ENCODE measurements at places on chromosomes 4 and X.

GRCh38 chr4:42515156-42515884 is 118.0 kb downstream of the SHISA3 start:
- no peak for DNase-seq

- DNase-seq = no peak
Observed at GRCh38 chr4:6280365-6280996, 10.8 kb downstream of the WFS1 start.

GRCh38 chr4:176735300-176735699 is 57.4 kb downstream of the VEGFC start:
- no peak for DNase-seq

- no peak for DNase-seq
Observed at GRCh38 chrX:45719751-45720501, 519.2 kb upstream of the DIPK2B start.

DNA sequence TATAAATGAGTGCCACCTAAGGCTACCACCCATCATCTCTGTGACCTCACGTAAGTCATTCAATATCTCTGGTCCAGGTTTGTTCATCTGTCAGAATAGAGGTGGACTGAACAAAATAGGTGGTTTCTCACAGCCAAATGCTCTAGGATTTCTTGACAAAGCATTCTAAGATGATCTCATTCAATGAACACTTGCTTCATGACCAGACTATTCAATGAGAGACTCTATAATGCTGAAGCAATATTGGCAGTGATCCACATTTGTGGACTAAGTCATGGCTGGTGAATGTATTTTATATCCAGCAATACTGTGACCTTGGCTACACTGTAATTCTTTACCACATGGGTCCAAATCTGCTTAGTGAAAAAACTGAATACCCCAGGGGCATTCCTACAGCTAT is 37.9 kb downstream of the LDB2 start:
- no peak for DNase-seq

- no peak for DNase-seq
Observed at GRCh38 chrX:38923451-38923969, 122.3 kb downstream of the MID1IP1 start.

DNA sequence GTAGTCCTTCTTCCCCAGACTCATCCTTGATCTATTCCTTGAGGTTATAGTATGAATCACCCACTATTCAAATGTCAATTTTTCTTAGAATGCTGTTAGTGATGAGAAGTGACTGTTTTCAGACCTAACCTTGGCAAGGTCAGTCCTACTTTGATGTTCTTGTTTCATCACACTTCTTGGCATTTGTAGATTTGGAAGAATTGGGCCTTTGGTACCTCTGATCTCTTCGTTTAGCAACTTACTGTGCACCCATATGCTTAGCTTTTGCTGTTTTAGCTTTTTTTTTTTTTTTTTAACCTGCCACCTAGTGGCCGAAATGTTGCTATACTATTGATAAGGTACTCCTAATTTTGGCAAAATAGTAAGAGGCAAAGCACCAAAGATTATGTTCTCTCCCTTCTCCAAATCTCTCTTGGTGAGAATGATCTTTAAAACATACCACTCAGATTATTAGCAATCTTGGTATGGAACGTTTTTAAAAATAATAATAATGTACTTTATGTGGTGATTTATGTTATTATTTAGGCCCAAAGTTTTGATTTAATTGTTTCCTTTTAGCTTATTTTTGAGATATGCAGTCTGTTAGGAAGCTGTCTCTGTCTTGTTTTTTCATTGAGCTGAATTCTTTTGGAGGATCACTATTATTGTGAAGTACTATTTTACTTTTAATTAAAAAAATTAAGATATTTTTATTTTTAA is 16.6 kb downstream of the DCK start:
- no peak for DNase-seq

- no peak for DNase-seq
Observed at GRCh38 chrX:137290011-137290410, 256.2 kb upstream of the GPR101 start.

DNA sequence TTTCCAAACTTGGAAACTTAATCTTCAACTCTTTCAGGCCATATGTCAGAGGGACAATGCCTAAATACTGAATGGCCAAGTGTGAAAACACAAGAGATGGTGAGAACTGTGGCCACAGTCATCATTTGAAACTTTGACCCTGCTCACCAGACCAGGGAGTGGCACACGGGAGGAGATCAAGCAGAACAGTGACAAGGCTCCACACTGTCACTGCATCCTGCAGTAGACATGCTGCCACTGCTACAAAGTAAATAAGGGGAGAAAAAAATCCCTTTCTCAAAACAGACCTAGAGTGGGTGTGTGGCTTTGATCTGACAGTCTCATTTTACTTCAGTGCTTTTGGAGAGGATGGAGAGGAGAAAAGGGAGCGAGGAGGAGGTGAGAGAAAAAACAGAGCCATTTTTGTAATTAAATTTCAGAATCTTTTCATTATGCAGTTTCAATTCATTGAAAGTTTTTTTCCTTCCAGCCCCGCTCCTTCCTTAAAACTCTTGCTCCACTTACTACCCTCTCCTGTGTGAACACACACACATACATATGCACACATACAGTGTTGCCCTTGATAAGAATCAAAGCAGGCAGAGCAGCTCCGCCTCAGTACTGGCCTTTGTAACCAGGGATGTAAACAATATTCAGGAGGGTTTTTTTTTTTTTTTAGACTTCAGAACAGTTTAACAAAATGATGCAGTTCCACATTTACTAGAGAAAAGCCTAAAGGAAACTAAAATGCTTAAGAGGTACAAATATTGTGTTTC is 34.4 kb downstream of the NEXMIF start:
- DNase-seq = no peak

DNA sequence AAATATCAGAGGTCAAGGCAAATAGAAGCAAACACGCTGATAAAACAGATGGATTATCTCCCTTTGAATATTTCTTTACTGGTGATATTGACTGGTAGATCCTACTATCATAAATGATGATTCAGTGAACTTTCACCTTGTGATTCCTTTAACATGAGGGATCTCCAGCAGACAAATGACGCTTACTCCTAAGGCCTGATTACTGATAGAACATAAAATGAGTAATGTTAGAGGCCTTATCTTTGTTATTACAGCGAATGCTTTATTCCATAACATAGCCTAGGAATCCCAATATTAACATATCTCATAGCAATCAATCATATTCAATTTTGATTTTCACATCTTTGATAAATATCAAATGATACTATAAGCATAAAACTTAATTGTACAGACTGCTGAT is 152.3 kb downstream of the SLC10A7 start:
- no peak for DNase-seq

- DNase-seq = no peak
Observed at GRCh38 chrX:41684138-41684537, 4.6 kb upstream of the GPR34 start.

GRCh38 chr4:51836549-51836948 is 6.4 kb upstream of the DCUN1D4 start:
- no peak for DNase-seq

GRCh38 chr4:83484500-83485461 is at the start of gene ABRAXAS1:
TSS of gene ABRAXAS1 (minus strand) at chr4:83485100. CDS start at chr4:83485072, 28 bp downstream.
- DNase-seq = peak; percentile 92

DNA sequence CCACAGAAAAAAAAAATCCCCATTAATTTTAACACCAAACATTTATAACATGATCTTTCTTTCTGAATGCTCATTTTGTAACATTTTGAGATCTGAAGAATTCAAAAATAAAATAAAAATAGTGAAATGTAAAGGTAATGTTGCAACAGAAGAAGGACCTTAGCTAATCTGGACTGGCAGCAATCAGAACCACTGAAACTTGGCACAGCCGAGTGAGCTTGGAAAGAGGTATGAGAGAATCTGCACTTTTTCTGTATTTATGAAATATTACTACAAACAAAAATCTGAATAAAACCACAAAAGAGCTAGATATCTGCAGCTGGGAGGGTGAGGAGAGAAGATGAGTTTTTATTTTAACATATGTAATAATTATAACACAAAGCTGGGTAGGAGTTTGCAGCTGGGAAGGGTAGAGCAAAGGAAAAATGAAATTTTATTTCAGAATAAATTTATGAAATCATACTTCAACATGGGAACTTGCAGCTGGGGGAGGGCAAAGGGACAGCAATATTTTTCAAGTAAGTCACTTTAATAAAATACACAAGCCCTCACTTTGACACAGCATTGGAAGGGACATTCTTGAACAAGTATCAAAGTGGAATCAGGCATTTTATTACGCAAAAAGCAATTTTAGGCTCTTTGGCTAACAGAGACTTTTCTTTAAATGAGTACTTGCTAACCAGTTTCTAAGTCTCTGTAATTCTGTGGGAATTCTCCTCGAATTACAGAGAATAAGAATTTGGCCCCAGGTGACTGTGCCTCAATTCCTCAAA is 26.7 kb downstream of the DKK2 start:
- no peak for DNase-seq

DNA sequence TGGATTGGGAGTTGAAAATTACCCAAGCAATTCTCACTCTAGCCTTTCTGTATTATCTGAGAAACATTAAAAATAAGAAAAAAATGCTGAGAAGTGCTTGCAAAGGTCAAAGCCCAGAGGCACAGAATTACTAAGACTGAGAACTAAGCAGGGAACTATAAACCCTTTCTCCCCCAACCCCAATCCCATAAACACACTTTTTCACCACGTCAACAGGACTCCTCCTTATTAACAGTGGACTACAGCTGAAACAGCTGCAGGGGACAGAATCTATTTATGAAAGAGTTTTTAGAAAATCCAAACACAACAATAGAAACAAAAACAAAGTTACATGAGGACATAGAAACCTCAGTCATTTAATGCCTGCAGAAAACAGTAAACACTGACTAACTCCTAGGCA is 984.1 kb downstream of the TRAM1L1 start:
- DNase-seq = no peak

DNA sequence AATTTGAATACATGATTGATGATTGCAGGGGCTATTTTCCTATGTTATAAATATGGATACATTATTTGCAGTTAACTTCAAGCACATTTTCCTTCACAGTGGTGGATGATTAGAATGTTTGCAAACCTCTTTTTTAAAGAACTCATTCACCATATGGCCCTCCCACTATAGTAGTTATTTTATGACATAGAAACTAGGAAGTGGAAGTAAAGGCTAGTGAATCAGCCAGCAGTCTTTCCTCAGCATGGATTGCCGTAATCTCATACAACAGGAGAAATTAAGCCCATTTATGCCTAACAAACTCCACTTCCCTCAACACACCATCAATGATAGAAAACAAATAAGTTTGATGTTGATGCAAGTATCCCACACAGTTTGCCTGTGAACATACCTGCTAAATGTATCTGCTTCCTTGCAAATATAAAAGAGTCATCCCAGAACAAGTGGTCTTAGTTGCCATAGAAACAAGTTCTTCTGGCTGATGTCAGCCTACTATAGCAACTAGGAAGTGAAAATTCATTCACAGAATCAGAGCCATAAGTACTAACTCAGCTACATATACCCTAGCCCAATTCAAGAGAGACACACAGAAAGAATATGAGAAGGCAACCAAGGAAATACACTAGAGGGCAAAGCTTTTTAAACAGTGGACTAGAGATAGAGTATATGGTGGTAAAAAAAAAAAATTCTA is 100.9 kb upstream of the RADX start:
- DNase-seq = no peak

DNA sequence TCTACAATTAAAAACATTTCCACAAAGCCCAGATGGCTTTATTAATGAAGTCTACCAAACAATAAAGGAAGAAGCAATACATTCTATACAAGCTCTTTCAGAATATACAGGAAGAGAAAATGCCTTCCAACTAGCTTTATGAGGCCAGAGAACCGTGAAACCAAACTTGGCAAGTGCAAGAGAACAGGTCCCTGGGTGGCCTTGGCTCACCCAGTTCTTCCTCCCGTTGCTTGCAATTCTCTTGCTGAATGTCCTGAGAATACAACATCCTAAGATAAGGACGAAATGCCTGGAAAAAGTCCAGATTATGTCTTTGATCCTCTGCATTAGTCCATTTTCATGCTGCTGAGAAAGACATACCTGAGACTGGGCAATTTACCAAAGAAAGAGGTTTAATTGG is 204.9 kb downstream of the MAD2L1 start:
- DNase-seq = no peak

DNA sequence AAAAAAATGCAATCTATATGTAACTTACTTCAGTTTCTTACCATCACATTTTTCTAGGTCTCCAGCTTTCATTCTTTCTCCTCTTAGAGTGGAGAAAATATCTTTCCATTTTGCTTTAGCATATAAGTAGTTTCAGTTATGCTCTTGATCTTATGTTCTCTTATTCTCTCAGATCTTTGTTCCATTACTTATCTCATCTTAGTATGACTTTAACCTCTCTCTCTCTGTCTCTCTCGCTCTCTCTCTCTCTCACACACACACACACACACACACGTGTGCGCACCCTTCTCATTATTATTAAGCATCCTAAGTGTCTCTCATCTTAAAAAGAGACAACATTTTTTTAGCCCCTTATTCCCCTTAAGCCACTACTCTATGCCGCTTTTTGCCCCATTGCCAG is 92.8 kb downstream of the FAAH2 start:
- no peak for DNase-seq

- DNase-seq = no peak
Observed at GRCh38 chrX:46278572-46278971, 266.6 kb downstream of the ZNF674 start.

DNA sequence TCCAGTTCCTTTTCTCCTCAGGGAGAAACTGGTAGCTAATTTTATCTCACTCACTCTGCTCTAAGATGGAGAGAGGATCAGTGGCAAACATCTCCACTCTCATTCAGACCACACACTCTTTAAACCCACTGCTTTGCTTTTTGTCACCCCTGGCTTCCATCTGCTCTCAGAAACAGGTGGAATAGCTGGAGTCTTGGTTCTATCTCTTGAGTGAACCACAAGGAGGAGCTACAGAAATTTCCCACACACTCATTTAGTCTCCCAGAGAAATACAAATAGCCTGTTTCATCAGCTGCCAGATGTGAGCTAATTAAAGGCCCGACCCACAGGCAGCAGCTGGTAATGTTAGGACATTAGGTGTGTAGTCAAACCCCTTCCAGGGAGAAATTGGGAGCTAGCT is 96.6 kb downstream of the STPG2 start:
- no peak for DNase-seq

DNA sequence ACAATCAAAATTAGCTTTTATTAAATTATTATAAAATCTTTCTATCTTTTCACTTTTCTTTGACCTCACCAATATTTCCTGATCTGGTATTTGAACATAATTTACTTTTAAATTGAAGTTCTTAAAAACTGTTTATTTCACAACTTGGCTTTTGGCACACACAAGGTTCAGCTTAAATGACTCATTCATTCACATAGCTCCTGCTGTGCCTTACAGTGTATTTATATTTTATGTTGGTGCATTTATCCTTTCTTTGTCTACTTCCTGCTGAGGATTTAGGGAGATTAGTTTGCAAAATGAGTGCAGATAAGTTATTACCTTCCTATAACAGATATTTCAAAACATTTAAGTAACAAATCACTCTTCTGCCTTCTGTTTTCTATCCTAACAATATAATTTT is 430.6 kb downstream of the DTHD1 start:
- no peak for DNase-seq

DNA sequence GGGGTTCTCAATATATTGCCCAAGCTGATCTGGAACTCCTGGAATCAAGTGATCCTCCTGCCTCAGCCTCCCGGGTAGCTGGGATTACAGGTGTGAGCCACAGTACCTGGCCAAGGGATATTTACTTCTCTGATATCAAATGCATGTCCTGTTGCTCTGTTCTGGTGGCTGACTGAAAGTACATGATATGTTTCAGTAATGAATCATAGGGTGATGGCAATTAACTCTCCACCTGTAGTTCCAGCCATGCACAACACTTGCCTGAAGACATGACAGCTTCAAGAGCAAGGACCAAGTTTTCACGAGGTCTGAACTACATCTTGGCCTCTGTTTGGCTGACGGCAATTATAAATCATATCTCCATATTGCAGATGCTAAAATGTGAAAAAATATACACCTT is 9.1 kb downstream of the ZCCHC4 start:
- no peak for DNase-seq

GRCh38 chr4:8910822-8911315 is 39.2 kb upstream of the HMX1 start:
- no peak for DNase-seq
